ENCODE measurements at places on chromosomes 7 and 10.

DNA sequence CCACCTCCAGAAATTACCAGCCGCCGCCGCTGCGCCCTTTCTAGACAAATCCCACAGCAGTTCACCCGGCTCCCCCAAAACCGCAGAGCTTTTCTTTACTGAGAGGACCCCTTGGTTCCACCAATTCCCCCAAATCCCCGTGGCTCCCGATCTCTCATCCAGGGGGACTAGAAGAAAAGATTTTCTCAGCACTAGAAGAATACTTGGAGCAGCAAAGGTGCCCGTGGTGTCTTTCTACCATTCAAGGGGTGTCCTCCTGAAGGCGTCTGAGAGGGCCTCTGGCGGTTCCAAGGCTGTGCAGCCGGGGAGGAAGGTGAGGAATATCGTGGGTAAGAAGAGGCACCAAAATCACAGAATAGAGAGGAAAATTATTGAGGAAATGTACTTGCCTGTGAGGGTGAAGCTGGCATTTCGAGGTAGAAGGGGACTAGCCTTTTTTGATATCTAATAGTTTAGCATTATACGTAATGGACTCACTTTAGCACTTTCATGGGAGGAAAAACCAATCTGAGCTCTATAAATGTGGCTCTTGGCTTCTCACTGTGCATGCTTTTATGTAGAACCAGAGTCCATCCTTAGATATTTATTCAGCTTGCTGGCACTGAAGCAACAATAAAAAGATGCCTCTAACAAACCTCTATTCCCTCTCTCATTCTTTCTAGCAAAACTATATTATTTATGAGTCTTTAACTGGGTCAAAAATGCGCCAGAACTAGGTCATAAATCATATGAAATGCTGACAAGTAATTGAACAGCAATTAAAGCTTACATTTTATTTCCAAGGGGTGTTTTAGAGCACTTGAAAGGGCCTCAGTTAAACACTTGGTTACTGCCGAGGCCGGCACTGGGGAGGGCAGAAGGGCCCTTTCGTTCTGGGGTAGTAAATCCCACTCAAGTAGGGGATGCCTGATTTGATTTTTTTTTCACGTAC is 13.8 kb upstream of the HOXA2 start:
- no peak for DNase-seq

DNA sequence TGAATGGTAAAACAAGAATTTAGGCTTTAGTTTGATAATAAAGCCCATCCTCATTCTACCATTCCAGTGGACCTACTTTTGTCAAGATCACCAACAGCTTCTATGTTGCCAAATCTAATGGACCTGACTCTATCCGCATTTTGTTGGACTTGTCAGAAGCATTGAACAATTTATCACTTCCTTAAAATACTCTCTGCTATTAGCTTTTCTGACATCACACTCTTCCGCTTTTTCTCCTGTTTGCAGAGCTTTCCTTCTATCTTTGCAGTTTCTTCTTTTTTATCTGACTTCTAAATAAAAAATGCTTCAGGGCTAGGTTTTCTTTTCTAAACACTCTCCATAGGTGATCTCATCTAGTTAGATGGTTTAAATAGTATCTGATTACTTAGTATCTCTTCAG is 42.7 kb upstream of the SMIM30 start:
- no peak for DNase-seq

DNA sequence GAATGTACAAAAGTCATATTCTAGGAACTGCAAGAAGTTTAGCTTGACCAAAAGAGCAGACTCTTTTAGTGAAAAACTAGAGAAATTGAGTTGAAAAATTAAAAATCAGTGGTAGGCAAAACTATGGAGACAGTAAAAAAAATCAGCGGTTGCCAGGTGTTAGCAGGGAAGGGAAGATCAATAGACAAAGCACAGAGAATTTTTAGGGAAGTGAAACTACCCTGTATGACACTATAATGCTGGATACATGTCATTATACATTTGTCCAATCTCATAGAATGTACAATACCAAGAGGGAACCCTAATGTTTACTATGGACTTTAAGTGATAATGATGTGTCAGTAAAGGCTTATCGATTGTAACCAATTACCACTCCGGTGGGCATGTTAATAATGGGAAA is 761.9 kb downstream of the MAGI2 start:
- DNase-seq, result no peak

GRCh38 chr10:3190817-3191216 is 18.2 kb upstream of the PITRM1 start:
- no peak for DNase-seq

DNA sequence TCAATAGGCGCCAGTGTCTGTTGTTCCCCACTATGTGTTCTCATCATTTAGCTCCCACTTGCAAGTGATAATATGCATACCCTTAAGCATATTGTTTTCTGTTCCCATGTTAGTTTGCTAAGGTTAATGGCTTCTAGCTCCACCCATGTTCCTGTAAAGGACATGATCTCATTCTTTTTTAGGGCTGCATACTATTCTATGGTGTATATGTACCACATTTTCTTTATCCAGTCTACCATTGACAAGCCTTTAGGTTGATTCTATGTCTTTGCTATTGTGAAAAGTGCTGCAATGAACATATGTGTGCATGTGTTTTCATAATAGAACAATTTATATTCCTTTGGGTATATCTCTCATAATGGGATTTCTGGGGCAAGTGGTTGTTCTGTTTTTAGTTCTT is 77.8 kb upstream of the PLXDC2 start:
- DNase-seq, result no peak

- DNase-seq, result no peak
Observed at GRCh38 chr7:78198756-78199155, 400.2 kb downstream of the PHTF2 start.

DNA sequence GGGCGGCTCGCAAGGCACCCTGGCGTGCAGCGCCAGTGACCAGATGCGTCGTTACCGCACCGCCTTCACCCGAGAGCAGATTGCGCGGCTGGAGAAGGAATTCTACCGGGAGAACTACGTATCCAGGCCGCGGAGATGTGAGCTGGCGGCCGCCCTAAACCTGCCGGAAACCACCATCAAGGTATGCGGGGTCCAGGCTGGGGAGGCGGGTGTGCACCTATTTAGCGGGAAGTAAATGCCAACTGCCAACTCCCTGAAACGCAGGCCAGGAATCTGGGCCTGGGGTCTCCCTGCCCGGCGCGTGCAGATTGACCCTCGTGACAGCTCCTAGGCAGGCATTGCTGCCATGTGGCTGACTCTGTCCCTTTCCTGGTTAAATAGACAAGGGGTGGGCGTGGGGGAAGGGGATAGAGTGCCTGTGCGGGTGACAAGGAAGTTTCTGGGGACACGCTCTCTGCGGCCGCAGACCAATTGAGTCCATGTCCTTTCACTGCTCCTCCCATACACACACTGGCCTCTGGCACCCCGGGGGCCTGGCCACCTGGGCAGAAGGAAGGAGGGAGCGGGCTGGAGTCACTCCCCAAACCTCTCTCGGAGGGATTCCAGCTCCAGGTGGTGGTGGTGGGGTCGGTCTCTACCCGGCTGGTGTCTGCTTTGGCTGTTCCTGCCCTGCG is 2.7 kb downstream of the EVX1 start:
- DNase-seq, result no peak

- DNase-seq, result no peak
Observed at GRCh38 chr10:78175444-78176015, 141.9 kb downstream of the RPS24 start.

DNA sequence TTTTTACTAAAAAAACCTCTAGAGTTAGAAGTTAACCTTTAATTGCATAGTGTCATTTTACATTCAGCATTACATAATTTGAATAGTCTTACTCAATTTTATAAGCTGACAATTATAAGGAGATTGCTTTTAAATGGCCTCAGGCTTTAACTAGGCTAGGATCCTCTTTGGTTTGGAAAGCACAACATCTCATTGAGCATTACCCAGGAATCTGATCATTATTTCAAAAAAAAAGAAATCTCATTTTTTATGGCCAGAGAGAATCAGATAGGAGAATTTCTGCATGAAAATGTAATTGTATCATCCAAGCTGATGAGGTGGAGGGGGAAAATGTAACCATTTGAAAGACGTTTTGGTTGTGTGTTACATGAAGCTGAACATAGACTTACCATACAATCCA is 324.9 kb upstream of the POT1 start:
- no peak for DNase-seq

DNA sequence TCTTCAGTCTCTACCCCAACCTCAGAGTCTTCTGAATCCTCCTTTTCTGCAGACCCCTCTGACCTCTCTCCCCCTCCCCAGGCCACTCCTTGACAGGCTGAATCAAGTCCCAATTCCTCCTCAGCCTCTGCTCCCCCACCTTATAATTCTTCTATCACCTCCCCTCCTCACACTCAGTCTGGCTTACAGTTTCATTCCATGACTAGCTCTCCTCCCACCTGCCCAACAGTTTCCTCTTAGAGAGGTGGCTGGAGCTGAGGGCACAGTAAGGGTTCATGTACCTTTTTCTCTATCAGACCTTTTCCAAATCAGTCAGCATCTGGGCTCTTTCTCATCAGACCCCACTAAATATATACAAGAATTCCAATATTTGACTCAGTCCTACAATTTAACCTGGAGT is 14.6 kb upstream of the LRRC61 start:
- DNase-seq, result no peak

DNA sequence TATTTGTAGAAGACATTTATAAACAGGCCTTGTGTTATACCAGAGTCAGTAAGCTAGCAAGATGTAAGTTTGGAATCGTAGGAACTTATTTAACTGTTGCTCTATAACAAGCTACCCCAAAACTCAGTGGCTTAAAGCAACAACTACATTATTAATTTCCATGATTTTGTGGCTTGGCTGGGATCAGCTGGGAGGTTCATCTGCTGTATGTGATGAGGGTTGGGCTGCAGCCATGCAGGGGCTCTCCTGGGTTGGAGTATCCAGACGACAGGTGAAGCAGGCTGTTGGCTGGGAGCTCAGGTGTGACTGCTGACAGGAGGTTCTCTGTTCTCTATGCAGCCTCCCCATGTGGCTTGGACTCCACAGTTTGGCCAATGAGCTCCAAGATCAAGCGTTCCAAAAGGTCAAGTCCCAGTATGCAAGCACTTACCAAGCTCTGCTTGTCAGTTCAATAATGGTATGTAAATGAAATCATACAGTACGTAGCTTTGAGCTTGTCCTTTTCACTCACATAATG is 52.4 kb downstream of the GPR26 start:
- no peak for DNase-seq

DNA sequence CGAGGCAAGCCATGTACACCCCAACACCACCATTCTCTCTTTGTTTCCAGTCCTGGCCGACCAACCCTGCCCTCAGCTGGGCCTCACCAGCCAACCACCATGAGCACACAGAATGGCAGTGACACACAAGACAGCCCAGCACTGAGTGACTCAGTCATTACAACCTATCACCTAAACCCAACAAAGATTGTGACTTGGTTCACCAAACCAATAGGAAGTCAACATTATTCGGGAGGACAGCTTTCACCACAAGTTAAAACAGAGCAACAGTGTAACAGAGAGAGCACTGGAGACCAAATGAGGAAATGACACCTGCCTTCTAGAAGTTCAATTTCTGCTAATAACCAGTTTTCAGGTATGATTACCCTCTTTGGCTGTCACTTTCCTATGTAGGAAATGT is 72.1 kb downstream of the DNMBP start:
- DNase-seq, result no peak

DNA sequence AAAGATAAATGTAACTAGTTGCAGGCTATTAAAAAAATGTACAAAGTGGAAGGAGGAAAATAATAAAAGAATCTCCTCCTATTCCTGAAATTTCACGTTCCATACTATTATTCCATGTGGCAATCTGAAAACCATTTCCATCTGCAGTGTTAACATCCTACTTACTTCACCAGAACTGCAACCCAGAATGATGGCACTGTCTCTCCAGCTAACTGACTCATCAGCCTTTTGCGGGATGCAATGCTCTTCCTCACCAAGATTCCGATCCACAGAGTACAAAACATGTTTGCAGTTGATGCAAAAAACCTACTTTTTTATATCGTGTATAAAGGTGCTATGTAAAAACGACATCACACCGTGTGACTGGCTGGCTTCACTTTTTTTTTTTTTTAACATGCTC is 50.8 kb downstream of the ESYT2 start:
- no peak for DNase-seq

DNA sequence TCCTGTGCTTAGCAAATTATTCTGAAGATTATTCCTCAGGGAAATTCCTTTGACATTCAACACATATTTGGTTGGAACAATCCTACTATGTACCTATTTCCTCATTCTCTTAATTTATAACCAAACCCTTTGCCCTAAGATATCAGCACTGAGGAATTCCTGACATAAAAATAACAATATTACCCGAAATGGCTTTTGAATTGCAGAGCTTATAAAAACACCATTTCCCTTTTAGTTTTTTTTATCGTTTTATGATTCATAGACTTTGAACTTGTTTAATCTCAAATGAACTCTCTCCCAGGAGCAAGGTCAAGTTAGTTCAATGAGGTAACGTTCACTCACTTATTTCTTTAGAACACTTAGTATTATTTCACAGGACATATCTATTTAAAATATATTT is 7.7 kb upstream of the ABCB1 start:
- no peak for DNase-seq

GRCh38 chr10:48506147-48506917 is 98.5 kb downstream of the ARHGAP22 start:
- DNase-seq, result no peak

GRCh38 chr7:39085189-39085588 is 107.5 kb downstream of the POU6F2 start:
- no peak for DNase-seq

GRCh38 chr10:79150444-79150754 is 81.6 kb downstream of the ZMIZ1 start:
- DNase-seq, result no peak

DNA sequence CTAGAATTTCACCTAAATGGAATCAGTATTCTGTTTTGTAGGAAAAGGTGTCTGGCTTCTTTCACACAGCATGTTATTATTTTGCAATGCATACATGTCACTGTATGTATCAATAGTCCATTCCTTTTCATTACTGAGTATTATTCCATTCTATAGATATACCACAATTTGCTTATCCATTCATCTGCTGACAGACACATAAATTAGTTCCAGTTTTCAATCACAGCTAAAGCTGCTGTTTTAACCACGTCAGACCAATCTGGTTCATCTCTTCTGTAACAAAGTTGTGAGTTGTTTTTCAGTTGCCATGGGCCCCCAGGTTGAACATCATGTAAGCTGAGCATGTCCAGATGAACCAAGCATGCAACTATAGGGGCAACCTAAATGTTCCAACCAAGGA is 282.1 kb upstream of the MKLN1 start:
- no peak for DNase-seq

DNA sequence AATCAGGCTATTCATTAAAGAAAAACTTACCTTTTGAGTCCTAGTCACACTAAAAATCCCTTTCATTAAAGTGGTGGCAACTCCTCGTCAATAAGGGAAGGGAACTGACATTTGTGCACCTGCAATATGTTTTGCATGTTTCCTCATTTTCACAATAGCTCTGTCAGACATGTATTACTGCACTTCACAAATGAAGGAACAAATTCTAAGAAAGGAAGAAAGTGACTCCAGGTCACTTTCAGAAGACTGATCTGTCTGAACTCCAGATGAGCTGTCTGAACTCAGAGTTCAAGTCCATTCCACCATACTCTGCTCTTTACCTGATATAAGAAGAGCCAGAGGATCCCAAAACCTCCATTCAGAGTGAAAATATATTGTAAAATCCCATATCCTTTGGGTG is 50.3 kb upstream of the GSAP start:
- no peak for DNase-seq

All from NCI-H524 treated with DMSO at 0.1 percent for 48 hours (cell line).